NCI-H1105 (cell line): ENCODE measurements at places on chromosomes 7 and 10.
A peak's percentile ranks its signal among the peaks of the same experiment; 100 is the strongest.

- DNase-seq = no peak
Observed at GRCh38 chr10:118908557-118909256, 120.8 kb upstream of the NANOS1 start.

GRCh38 chr10:62376071-62377025 is 2.2 kb downstream of the ZNF365 start:
- DNase-seq = no peak

DNA sequence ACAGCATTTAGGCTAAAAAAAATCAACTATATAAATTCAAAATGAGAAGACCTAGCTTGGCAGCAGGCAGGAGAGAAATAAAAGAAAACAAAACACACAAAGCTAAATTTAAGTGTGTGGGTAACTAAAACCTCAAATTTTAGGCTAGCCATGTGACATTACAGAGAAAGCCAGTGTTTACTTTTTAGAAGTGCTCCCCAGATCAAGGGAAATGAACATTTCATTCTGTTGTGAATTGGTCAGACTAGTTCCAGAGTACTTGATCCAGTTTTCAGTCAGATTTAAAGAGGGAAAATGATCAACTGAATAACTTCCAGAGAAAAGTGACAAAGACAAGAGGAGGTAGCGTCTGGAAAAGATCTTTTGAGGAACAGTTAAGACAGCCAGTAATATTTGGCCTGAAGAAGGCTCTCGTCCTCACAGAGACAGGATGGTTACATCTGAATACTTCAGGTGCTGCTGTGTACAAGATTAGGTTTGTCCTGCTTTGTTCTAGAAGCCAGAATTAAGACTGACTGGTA is 563.4 kb downstream of the KCNMA1 start:
- no peak for DNase-seq

GRCh38 chr7:41674505-41675023 is 28.3 kb downstream of the INHBA start:
- no peak for DNase-seq

GRCh38 chr7:42856605-42856987 is 55.3 kb downstream of the C7orf25 start:
- no peak for DNase-seq

DNA sequence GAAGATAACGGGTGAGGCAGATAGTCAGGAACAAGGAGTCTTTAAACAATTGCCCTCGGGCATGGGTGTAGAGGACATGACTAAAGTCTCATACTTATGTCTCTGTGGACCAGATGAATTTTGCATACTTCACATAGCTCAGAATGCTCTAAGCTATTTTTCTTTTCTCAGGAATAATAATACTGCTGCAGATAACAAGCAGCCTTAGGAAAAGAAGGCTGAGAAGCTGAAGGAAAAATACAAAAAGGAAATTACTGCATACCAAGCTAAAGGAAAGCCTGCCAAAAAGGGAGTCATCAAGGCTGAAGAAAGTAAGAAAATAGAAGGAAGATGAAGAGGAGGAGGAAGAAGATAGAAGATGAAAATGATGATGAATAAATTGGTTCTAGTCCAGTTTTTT is 13.4 kb upstream of the ERCC6 start:
- DNase-seq = no peak

DNA sequence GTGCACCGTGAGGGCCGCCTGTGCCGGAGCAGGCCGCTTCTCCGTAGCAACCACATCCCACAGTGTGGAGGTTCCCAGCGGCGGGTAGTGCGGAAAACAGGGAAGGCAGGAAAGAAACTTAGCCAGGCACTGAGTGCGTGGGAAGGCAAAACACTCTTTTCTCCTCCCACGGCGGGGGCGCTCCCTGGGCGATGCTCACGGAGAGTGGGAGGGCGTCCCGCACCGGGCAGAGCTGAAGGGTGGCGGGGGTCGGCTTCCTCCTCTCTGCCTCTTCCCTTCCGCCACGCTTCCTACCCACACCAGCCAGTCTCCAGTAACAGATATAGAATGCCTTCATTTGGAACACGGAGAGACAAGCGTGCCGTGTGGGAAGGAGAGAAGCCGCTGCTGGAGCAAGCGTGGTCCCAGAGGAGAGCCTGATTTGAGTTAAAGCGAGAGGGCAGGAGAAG is 252.5 kb downstream of the PAXIP1 start:
- no peak for DNase-seq

DNA sequence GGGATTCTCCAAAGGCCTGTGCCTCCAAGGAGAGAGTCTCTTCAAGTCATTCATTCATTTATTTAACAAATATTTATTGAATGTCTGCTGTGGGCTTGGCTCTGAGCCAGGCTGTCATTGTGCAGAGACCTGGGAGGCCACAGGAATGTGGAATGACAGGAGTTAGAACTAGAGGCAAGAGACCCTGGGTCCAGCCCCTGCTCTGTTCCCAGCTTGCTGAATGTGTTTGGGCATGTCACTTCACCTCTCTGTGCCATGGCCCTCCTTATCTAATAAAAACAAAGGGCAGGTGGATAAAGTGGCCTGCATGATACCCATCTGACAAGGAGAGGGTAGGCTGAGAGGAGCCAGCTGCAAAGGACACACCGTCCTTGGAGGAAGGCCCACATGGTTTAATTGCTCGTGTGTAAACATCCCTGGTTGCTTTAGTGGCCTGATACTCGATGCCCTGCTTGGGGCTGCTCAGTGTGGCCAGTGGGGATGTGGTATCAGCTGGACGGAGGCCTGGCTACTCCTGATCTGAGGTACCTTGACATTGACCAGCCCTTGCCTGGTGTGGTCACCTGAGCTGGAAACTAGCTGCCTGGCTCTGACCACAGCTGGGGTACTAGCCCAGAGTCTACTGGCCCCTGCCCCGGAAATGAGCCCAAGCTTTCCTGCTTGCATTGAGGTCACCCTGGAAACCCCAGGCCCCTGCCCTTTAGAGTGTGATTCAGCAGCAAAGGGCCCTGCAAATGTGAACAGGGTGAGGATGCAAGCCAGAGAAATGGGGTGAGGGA is 116.2 kb downstream of the CDH23 start:
- DNase-seq = peak; percentile 28

DNA sequence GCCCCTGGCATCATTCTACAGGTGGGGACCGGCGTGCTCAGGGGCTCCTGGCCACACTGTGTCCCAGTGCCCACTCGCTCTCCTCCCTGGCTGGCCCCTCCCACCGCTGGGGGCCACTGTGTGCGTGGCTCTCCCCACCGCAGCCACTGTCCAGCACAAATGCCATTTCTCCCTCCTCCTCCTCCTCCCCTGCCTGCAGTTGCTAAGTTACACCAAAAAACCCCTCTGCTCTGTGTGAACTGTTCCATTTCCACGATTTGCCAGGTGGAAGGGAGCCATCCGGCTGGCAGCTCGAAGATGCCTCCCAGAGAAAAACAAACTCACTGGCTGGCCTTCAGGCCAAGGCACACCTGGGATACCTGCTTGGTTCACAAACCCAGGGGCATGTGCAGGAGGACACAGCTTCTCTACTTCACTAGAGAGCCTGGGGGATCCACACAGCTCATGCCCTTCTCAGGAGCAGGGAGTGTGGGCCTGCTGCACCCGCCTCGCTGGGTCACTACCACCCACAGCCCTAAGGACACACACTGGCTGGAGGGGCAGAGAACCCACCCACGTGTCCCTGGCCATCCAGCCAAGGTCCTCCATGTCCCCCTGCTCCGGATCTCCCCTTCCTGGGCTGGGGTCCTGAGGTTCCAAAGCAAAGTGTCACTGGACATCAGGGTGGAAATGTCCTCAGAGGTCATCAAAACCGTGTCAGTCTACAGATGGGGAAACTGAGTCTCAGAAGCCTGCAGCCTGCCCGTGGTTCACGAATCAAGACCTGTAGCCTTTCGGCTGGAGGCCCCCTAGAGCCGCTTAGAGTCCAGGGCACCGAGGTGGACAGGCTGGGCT is 1.7 kb downstream of the RASGEF1A start:
- no peak for DNase-seq

- DNase-seq = no peak
Observed at GRCh38 chr10:46544989-46545791, 11.3 kb downstream of the GPRIN2 start.

DNA sequence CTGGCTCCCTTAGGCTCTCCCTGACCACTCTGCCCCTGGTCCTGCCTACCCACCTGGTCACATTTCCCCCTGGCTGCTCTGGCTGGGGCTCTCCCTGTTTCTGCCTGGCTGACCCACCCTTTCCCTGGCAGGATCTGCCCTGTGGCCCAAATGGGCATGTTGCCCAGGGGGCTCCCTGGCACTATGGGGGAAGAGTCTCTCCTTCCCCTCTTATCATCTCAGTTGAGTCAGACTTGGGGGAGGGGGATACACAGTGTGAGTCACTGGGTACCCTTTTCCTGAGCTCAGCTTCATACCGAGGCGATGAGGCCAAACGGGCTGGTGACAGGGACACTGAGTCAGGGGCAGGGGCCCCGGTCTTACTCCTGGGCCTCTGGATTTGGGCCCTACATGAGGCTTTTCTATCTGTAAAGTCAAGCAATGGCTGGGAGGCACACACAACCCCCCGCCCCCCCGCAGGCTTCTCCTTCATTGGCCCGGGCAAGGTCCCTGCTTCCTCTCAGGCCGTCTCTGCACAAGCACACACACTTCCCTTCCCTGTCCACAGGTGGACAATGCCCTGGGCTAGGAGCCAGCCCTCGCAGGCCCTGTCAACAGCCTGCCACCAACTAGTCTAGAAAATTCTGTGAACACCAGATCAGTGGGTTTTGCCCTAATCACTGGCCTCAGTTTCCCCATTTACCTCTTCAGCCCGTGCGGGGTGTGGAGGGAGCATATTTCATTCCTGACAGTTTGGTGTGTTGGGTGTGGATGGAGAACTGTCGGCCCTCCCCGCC is 627 bp upstream of the FLNC start:
- no peak for DNase-seq

- no peak for DNase-seq
Observed at GRCh38 chr10:77168161-77168560, 469.4 kb downstream of the KCNMA1 start.

GRCh38 chr7:148584154-148584827 is 6.3 kb upstream of the C7orf33 start:
- no peak for DNase-seq

DNA sequence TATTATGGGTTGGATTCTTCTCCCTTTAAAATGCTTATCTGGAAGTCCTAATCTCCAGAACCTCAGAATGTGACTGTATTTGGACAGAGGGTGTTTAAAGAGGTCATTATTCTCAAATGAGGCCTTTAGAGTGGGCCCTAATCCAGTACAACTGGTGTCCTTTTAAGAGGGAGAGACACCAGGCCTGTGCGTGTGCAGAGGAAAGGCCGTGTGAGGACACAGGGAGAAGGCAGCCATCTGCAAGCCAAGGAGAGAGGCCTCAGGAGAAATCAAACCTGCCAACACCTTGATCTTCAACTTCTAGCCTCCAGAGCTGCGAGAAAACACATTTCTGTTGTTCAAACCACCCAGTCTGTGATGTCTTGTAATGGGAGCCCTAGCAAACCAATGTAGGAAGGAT is 235.4 kb upstream of the MYO3A start:
- DNase-seq = no peak

- no peak for DNase-seq
Observed at GRCh38 chr10:112951359-112952281, 1.6 kb downstream of the TCF7L2 start.

- DNase-seq = no peak
Observed at GRCh38 chr10:17115683-17116082, 13.9 kb downstream of the CUBN start.

DNA sequence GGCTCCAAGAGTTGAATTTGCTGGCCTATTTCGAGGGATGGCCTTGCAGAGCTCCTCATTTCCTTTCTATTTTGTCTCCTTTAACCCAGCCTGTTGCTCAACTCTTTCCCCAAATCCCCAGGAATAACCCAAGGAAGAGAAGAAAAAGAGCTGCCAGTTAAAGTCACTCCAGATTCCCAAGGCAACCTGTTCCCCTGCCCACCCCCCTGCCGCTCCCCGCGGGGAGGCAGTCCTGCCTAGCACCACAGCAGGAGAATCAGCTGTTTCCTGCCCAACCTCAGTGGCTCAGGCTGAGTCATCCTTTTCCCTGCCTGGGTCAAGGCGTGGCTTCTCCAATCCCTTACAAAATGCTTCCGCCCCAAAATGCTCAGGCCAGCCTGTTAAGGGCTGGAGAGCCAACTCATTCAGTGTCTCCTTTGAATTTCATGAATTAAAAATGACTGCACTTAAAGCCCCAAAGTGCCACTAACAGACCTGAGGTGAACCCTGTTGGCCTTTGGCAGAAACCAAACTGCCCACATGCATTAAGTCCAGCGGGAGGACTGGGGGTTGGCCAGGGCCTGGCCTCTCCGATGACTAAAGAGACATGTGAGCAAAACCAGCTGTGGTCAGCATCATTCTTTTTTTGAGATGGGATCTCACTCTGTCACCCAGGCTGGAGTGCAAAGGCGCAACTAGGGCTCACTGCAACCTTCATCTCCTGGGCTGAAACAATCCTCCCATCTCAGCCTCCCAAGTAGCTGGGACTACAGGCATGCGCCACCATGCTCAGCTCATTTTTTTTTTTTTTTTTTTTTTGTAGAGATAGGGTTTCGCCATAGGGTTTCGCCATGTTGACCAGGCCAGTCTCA is 83.2 kb upstream of the KIF5B start:
- no peak for DNase-seq

GRCh38 chr7:98655611-98656010 is 38.5 kb downstream of the NPTX2 start:
- DNase-seq = no peak

- DNase-seq = no peak
Observed at GRCh38 chr7:50415844-50416364, 34.2 kb downstream of the FIGNL1 start.

GRCh38 chr10:43939939-43940820 is 291.5 kb upstream of the ZNF32 start:
- no peak for DNase-seq

DNA sequence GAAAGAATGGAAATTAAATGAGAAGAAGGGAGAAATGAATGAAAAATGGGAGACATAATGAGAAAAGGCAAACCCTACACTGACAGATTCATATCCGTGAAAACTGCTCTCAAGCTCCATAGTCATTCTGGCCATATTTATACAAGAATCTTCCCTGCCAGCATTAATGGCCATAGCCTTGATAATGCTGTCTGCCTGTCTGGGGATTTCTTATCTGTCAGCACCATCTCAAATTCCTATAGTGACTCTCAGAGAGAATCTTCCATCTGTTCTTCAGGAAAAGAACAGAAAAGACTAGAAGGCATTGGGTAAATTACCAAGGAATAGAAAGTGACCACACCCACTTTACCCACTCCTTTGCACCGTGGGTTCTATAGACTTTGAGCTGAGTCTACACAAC is 295.9 kb downstream of the PLXNA4 start:
- DNase-seq = no peak

- no peak for DNase-seq
Observed at GRCh38 chr7:64433590-64433989, 119.8 kb downstream of the ZNF736 start.

DNA sequence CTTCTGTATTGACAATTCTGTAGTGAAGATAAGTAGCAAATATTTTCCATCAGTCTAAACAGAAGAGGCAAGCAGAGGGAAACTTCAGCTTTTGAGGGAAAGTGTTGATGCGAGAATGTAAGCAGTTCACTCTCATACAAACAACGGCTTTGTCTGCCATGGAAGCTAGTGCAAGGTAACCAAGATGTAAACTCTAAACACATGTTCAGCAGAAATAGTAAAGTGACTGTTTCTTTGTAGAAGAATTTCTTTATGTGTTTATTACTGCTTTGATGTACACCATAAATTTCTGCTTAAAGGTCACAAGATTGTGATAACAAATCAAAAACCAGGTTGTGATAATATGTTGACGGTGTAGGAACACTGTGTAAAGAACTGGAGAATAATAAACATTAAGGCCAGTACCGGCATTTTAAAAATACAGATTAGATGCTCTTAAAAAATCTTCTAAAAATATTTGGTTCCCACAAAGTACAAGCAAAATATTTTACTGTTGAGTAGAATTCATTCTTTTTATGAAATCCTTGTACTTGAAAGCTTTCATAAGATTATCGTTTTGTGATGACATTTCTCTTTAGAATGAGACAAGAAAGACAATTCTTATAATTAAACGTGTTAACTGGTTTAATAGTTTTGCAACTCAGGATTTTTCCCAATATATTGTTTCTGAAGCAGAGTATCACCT is 34.2 kb downstream of the SEMA3C start:
- DNase-seq = no peak
